ENCODE measurements at places on chromosomes 11 and 22. TPM values are rescaled to one million over a fixed set of nuclear protein-coding genes. Genes with fewer than 3 reads are reported as not detected.

- no peak for DNase-seq
These were observed 368.9 kb downstream of the BUD13 start for GRCh38 chr11:116403794-116404461.

GRCh38 chr11:63816166-63816565, 2.9 kb downstream of the SPINDOC start:
- DNase-seq = no peak

GRCh38 chr22:49147171-49147570, 680.5 kb downstream of the BRD1 start:
- DNase-seq = no peak

DNA sequence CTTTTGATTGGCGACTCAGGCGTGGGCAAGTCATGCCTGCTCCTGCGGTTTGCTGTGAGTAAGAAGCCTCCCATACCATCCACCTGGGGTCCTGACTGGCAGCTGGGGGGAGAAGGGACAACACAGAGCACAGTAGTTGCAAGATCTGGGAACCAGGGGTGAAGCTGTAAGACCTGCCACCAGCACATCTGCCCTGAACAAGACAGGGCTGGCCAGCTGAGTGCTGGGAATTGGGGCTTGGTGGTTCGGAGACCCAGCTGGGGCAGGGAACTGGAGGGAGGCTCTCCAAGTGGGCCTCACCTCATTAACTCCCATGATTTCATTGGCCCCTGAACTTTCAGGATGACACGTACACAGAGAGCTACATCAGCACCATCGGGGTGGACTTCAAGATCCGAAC, 3.4 kb downstream of the RAB1B start:
- DNase-seq = no peak

DNA sequence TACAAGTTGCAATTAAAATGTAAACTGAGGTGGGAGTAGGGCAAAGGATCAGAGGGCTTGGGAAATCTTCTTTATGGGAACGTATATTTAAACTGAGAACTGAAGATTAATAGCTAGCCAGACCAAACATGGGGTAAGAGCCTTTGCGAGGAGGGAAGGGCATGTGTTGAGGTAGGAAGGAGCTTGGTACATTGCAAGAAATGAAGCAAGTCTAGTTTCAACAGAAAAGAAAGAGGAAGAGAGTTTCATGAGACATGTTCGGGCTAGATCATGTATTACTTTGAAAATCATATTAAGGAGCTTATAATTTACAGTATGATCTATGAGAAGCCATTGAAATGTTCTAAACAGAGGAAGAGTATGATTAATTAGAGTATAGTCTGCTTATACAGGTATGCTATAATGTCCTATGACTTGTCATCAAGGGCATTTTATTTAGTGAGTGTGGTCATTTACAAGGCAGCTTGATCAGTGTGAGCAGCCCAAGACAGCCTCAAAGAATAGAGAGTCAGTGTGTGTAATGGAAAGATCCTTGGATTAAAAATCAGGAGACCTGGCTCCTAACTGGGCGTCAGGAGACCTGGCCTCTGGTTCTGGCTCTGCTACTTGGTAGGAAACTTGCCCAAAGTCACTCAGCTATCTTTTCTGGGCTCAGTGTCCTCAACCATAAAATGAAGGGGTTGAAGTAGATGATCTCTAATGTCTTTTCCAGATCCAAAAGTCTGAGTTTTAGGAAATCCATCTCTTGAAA, 10.9 kb downstream of the GAS2 start:
- no peak for DNase-seq

- no peak for DNase-seq
These were observed 49.3 kb downstream of the TSPAN18 start for GRCh38 chr11:44775985-44776446.

DNA sequence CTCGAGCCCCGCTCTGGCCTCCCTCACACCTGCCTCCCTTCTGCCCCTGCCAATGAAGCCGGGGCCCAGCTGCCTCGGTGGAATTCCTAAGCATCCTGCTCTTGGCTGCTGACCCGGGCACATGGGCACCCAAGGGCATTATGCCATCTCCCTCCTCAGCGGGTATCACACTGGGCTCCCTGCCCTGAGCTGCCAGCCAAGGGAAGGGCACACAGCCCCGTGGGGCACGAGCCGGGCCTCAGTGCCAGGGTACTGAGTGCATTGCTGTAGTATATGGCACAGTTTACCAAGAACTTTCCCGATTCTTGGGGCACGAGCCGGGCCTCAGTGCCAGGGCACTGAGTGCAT, 43.8 kb upstream of the JAM3 start:
- DNase-seq = no peak

GRCh38 chr22:29860006-29860766, 22.1 kb upstream of the ASCC2 start:
- DNase-seq = no peak

DNA sequence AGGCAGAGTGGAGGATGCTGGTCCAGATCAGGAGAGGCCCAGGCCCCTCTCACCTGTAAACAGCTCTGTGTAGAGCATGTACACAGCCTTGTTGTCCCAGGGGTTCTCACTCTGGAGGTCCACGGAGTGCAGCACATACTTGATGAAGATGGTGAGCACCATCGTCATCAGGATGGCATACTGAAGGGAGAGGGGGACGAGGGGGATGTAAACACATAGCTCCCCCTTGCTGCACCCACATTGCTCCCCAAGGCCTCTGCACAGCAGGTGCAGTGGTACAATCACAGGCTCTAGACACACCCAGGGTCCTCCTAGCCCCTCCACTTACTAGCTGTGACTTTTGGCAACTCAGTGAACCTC, 2.9 kb downstream of the SYVN1 start:
- no peak for DNase-seq

DNA sequence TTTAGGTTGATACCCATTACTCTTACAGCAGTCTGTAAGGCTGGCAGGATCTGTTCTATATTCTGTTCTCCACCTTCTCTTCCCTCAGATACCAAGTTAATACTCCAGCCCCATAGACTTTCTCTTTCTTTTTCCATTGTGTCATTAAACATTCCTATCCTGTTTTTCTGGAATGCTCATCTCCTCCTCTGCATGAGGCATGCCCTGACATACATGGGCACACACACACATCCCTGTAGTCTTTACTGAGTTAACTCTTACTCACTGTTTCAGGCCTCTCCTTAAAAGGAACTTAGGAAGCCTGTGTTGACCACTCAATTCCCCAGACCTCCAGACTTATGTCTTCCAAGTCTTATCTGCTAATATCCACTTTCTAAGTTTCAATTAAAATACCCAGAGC, 476.8 kb downstream of the METTL15 start:
- DNase-seq = no peak

DNA sequence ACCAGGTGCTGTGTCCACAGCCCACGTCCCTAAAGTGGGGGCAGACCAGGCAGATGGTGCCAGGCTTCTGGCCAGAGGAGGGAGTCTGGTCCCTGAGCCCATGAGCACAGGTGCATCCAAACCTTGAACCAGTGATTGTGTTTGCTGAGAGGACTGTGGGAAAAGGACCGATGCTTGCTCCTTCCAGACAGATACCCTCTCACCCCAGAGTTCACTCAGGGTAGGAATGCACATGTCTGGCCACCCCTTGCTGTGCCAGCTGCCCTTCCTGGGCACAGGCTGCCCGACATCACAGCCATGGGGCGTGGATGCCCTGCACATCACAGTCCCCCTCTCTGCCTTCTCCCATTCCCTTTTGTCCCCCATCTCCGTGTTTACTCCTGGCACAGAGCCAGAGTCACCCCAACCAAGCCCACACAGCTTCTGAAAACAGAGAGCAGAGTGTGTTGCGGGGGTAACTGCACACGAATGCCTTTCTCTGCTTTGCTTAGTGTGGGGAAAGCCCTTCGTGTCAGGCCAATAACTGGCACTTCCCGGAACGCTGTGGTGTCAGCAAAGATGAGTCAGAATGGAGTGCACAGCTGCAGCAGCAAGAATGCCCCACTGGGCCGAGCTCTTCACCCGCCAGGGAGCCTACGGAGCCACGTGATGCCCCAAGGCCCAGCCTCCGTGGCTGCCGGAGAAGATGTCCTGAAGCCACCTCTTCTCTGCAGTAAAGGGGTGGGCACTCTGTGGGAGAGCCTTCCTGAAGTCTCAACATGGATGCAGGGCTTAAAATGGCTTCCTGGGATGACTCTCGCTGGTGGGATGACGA, 7.6 kb downstream of the CARS1 start:
- peak; percentile 55 for DNase-seq

GRCh38 chr11:62857541-62857982, 18.2 kb upstream of the WDR74 start:
- DNase-seq = no peak

DNA sequence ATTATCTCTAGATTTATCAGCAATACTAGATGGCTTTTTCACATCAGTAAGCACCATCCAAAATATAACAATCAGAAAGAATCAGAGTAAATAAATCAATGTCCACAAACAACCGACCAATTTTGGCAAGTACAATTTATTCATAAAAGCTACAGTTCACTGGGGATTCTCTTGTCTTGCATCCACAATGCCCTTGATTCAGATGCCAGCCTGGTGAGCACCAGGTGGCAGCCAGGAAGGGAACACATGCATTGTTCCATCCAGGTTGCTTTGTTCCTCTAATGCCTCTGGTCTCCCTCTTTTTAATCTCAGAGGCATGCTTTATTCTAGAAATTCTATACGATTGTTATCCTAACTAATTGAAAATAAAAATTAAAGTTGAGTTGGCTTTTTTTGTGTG, 242.1 kb upstream of the KIRREL3 start:
- no peak for DNase-seq

DNA sequence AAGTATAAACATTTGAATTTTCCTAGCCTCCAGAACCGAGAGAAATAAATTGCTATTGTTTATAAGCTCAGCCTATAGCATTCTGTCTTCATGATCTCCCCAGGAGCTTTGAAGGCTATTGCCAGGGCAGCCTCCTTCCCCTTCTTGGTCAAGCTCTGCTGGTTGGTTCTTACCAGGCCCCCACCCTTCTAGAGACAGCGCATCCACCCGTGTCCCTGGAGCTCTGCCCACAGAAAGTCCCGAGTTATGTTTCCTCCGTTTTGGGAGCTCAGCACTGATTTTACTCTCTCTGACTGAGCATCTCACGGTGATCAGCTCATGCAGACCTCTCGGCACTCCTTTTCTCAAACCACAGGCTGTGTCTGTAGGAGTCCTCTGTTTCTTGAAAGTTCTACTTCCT, 123.8 kb upstream of the SORL1-AS1 start:
- DNase-seq = no peak

DNA sequence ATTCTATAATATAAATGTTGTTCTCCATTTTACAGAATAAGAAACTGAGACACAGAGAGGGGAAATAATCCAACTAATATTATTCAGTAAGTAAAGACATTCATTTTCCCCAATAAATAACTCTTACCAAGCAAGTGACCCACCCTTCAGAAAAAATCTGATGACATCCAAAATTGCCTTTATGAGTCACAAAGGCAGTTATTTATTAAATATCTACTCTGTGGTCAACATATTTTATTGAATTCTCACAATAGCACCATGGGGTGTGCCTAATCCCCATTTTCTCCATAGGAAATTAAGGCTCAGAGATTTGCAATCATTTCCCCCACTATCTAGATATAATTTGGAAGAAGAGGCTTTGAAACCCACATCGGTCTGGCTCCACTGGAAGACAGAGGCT, 161.5 kb upstream of the ISX start:
- no peak for DNase-seq

- no peak for DNase-seq
These were observed 18.7 kb downstream of the ZNF74 start for GRCh38 chr22:20412474-20413216.

DNA sequence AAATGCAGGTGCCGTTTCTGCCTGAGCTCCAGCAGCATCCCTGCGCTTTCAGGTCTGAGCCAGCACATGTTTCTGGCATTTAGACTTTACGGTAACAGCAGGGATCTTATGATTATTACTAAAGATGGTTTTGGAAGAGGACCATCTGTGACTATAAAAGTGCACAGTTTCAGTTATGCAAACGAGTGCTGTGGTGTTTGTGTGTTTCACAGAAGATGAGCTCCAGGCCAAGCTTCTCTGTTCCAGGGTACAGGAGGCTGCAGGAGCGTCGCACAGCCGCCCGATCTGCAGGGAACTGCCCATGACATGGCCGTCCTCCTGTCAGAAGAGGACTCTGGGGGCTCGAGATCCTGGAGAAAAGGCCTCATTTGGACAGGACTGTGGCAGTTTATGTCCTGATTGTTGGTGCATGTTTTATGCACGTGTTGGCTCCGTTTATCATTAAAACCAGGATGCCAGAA, 297.3 kb downstream of the TBC1D22A start:
- DNase-seq = no peak

- no peak for DNase-seq
These were observed 185.9 kb upstream of the ZBED5 start for GRCh38 chr11:11043721-11044120.

- no peak for DNase-seq
These were observed 102.4 kb downstream of the MORC2 start for GRCh38 chr22:30866216-30866615.

DNA sequence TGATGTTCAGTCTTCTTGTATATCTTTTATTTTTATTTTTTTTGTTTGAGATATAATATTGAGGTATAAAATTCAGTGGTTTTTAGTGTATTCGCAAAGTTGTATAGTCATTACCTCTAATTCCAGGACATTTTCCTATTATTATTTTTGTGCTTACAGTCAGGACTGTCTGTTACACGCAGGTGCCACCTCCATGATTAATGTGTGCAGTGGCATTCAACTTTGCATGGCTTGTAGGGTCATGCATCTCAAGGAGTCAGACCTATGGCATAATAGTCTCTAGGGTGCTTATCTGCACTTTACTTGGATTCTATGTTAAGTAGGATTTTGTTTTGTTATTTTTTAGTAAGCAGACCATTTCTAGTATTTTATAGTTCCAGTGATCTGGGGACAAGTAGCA, 1.0 kb downstream of the CTR9 start:
- DNase-seq = no peak

DNA sequence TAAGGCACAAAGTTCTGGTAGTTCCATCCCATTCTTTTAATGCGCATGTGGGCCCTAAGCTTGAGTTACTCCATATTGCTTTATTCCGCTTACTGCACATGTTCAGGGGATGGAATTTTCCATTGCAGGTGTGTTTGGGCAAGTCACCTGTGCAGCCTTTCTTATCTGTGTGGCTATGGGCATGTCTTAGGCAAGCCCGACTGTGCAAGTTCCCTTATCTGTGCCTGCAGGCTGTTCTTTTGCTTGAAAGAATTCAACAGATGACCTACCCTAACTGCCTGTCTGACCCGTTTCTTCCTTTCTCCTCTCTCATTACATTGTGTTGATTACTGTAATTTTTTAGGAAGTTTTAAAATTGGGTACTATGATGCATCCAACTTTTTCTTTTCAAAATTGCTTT, 363.6 kb downstream of the TTC28 start:
- no peak for DNase-seq

Gene SPDYC
- total RNA-seq = not detected

Gene TXN2
- 75.5 TPM for total RNA-seq

Gene DAGLA
- 0.44 TPM for total RNA-seq

Gene C1QTNF5
- not detected for total RNA-seq

Gene MAJIN
- 0.54 TPM for total RNA-seq

Gene SMIM35
- total RNA-seq = 0.27 TPM

Gene TTLL12
- 44.6 TPM for total RNA-seq

Gene CALCA
- not detected for total RNA-seq

Gene TRPT1
- 26.5 TPM for total RNA-seq

Gene HOATZ
- total RNA-seq = not detected

Gene JHY
- total RNA-seq = 3.1 TPM

Gene EIF3F
- total RNA-seq = 262 TPM
